ENCODE measurements at places on chromosomes 12 and 14.

DNA sequence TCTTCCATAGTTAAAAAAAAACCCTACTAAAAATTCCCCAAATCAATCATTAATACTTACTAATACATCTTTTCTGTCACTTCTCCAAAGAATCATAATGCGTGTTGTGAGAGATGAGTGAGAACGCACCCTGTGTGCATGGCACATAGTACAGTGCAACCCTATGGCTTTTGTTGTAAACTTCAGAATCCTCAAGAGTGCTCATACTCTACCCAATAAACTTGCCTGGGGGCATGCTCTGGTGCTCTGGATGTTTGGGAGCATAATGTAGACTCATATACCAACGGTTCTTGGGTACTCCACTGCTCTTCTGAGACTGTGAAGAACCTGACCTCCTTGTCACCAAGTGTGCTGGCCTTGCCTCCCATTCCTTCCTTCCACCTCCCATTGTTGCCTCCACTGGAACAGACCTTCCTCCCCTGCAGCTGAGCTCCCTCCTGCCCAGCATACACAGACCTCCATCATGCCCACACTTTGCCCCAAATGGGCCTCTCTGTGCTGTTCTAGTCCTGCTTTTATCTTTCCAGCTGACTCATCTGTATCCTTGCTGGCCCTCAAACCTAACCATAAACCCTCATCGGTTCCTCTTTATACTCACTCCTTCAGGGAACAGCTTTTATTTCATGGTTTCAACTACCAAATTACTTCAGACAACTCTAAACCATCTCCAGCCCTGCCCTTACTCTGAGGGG is 8.9 kb downstream of the DCP1B start:
- DNase-seq: no peak

DNA sequence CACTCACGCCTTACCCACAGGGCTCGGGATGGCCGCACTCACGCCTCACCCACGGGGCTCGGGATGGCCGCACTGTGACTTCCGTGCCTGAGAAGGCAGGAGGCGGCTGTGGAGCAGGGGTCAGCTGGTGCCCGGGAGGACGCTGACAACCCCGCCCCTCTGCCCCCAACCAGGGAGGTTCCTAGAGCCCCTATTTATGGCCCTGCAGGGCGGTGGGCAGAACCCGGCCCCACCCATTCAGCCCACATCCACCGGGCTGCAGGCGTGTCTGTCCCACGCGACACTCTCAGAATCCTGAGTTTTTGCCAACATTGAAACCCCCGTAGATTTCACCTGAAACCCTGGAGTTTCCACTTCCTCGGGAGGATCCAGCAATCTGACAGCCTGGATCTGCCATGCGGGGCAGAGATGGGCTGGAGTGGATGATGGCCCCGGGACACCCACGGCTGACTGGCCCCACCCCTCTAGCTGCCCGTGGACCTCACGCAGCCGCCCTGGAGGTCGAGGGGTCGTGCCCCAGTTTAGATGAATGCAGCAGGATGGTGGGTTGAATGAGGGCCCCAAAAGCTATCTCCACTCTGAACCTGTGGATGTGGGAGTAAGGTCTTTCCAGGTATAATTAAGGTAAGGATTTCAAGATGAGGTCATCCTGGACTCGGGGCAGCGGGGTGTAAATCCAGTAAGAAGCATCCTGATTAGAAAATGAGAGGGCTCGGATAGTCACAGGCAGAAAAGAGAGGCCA is 20.4 kb downstream of the GALNT9 start:
- DNase-seq: no peak

- DNase-seq: no peak
Measured at GRCh38 chr12:5396541-5396940, 35.4 kb upstream of the NTF3 start.

DNA sequence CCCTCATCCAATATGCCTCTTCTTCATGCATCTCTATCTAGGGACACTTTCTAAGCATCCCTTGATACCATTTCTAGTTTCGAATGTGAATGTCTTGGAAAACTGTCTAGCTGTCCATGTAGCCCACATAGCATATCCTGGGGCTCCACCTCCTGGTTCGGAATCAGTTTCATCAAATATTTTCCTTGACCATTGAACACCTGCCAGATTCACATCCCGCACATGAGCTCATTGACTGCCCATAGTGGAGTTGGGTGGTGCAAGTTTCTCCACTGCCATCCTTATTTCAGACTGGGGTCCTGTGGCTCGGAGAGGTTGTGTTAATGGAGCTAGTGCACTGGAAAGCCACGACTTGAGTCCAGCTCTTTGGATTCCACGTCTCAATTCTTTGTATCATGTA is 58.6 kb upstream of the TMEM263 start:
- DNase-seq: no peak

DNA sequence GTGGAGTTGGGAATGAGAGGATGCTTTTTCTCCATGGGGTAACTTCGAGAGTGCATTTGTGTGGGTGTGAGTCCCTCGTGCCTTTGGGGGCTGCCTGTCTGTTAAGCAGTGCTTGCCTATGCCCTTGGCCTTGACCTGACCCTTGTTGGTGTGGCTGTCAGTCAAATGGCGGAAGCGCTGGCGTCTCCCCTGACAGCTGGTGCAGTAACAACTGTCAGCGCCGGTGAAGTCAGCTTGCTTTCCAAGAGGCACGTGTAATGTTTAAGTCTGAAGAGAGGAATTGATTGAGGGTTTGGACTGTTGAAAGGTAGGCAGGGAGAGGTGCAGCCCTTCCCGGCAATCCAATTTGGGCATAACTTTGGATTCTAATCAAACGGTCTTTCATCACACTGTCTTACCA is 211.3 kb downstream of the AACS start:
- DNase-seq: no peak

- peak; percentile 76 for DNase-seq
Measured at GRCh38 chr12:46269429-46270241, 792 bp upstream of the SLC38A1 start.

DNA sequence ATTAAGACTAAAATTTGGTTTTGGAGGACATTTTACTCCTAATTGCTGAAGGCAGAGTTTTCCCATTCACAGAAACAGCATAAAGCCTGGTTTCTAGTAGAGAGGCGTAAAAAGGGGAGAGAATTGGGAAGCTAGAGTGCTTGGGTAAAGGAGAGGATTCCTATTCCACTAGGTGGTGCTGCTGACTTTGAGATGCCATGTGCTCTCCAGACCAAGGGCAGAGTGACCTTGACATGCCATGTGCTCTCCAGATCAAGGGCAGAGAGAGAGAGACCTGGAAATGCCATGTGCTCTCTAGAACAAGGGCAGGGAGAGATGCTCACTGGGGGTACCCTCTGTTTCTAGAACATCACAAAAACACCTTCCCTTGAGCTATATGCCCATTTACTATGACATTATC is 176.2 kb upstream of the PDZRN4 start:
- DNase-seq: no peak

- no peak for DNase-seq
Measured at GRCh38 chr14:88818018-88818417, 6.4 kb upstream of the TTC8 start.

- no peak for DNase-seq
Measured at GRCh38 chr12:27293463-27293862, 39.2 kb upstream of the BMAL2 start.

DNA sequence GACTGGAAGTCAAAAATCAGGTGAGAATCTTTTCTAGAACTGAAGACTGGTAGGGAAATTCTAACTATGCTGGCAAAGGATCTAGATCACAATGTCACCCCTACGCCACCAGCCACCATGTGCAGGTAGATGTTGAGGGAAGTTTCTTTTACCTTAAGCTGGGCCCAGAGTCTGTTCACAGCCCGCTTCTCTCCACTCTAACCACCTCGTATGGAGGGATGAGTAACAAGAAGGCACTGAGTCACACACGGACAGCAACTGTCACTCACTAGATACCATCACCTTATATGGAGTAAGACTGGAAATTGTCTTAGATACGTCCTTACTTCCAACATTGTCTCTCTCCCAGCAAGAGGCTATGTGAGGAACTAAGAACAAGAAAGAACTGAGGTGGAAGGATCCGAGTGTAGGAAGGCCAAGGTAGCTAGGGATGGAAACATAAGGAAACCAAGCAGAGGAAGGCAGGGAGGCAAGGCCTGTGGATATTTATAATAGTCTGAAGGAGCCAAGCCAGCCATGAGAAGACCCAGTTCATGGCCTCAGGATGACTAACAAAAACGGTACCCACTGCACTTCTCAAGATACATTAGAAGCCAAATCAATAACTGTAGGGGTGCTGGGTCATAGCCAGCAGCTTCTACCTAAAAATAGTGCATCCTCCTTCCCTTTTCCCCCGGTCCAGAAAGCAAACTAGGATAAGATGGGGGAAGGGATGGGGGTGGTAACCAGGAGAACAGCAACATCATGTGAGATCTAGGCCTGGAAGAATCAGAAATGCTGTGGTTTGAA is 15.5 kb downstream of the REM2 start:
- no peak for DNase-seq

GRCh38 chr12:823028-823698 is 70.8 kb downstream of the WNK1 start:
- DNase-seq: no peak

DNA sequence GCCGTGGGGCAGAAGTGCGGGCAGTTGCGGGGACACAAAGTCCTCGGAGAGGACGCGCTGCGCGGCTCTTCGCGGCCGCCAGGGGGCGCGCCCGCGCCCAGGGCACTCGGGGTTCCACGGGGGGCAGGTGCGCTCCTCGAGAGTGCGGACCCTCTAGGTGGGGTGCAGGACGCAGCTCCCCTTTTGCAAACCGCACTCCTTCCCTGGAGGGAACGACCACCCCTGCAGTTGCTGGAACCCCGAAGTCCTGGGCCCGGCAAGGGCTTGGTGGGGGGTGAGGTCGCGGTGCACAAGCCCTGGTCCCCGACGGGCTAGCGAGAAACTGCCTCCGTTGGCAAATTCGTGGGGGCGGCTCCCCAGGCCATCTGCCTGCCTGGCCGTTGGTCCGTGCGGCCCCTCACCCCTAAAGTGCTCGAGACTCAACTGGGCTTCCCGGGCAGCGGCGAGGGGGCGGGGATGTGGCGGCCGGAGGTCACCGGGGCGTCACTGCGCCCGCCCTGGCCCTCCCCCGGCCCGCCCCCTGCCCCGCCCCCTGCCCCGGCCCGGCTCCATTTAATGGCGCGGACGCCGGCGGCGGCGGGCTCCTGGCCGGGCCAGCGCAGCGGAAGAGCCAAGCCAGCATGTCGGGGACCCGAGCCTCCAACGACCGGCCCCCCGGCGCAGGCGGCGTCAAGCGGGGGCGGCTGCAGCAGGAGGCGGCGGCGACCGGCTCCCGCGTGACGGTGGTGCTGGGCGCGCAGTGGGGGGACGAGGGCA is at the start of gene ADSS1:
TSS of gene ADSS1 (plus strand) at position 579 of the 756 bp plus-strand sequence. CDS start at position 621, 42 bp downstream.
- peak; percentile 62 for DNase-seq

DNA sequence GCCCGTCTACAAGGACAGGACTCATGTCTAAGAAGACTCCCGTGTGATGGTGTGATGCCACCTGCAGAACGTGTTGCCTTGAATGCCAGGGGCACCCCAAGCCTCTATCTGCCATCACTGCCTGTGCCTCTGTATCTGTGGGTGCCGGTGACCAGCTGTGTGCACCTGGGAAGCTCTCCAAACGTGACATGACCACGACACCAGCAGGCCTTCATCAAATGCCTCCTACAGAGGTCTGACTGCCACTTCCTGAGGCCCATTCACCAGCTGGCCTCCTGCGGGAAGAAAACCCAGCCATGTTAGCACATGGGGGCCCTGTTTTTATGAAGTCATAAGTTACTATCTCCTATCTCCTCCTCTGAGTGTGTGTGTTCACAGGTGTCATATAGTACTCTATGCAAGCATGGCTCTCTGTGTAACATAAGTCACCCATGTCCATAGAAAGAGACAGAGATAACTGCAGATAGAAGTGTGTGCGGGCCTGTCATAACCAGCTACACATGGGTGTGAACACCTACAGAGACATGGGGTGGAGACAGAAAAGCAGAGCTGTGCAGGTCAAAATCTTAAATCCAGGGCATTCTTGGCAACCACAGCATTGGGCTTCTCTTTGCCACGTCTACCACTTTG is 18.3 kb upstream of the SERPINA4 start:
- no peak for DNase-seq

DNA sequence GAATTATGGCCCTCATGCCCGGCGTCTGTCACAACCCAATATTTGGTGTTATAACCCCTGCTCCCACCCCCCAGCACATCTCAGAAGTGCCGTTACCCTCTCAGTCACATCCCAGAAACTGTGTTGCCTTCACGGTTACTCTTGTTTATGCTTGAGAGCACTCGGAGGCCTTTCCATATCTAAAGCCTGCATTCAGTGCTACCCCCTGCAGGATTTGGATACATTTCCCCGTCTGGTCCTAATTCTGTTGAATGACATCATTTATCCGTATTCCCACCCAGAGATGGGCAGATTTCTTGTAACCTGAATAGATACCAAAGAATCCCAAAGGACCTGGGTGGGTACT is 19.1 kb upstream of the FOS start:
- no peak for DNase-seq

GRCh38 chr12:15702276-15702675 is 86.9 kb downstream of the EPS8 start:
- no peak for DNase-seq

DNA sequence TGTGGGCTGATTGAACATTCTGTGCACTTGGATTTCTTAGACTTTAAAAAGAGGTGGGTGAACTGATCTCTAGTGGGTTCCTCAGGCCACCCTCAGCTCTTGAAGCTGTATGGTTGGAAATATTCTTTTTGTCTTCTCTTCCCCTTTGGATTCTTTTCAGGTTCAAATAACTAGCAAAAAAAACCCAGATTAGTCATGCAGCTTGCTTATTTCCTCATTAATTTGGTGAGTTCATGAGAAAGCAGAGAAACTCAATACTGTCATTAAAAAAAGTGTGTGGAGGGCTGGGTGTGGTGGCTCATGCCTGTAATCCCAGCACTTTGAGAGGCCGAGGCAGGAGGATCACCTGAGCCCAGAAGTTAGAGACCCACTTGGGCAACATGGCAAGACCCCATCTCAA is 183.4 kb downstream of the ESR2 start:
- no peak for DNase-seq

- DNase-seq: no peak
Measured at GRCh38 chr12:43208627-43209026, 343.4 kb downstream of the ADAMTS20 start.

DNA sequence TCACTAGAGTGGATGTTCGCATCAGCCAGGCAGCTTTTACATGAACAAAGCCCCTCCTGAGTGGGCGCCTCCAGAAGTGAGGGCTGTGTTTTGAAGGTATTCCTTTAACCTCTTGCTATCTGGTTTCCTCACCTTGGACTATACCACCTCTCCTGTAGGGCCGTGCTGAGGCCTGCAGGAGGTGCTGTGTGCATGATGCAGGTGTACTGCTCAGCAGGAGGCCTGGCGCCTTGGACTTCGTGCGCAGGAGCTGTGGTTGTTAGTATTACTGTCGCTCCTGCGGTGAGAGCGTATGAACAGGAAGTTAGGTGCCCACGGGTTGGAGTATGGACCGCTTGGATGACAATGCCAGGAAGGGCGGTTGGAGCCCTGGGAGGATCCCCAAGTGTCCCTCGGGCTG is 130.7 kb downstream of the TSPAN9 start:
- no peak for DNase-seq

GRCh38 chr12:58803908-58804307 is 116.4 kb downstream of the LRIG3 start:
- no peak for DNase-seq

GRCh38 chr14:73684627-73685026 is 29.6 kb downstream of the PNMA1 start:
- DNase-seq: no peak

Measured in stimulated activated naive CD4-positive, alpha-beta T cell treated with Interleukin-2 at 50 U/mL for 16 hours (primary cell).